Substantia nigra (tissue), 51 donors: ENCODE measurements at places on chromosomes 3 and 15.

GRCh38 chr15:70297465-70298058, 199.8 kb upstream of the TLE3 start:
- no peak for DNase-seq

DNA sequence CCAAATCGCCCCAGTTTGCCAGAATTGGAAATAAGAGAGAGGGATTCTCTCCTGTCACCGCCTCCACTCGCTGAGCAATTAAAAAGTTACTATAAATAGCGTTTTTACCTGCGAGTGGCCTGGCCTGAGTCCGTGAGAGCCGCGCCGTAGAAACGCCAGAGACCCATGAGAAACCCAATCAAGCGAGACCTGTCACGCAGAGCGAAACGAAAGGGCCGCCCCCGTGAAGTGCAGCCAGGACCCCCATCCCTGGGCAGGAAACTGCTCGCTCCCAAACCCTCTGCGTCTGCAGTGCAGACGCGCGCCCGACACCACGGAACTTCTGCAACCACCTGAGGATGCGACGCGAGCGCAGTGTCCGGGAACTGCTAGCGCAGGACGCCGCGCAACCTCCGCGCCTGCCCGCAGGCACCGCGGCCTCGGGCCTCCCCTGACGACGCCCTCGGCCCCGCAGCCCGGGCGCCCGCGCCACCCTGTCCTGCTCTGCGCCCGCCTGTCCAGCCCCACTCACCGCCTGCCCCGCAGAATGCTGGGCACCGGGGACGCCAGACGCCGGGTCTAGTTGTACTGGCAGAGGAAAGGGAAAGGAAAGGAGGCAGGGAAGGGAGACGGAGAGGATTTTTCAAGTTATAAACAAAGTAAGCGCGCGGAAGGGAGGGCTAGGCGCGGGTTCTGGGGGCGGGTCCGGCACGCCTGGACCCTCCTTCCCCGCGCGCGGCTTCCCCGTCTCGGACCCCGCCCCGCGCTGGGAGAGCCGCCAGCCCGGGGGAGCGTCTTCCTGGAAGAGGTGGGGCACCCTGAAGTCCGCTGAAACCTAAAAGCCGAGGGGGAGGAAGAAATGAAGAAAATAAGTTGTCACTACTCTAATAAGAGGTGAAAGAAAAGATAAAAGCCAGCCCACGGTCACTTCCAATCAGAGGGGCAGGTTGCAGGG, at the start of gene PLSCR4:
Gene PLSCR4 (minus strand): TSS at position 657 of the 934 bp plus-strand sequence. CDS start 29,034 bp downstream, outside the sequence.
- peak; percentile 26 for DNase-seq

DNA sequence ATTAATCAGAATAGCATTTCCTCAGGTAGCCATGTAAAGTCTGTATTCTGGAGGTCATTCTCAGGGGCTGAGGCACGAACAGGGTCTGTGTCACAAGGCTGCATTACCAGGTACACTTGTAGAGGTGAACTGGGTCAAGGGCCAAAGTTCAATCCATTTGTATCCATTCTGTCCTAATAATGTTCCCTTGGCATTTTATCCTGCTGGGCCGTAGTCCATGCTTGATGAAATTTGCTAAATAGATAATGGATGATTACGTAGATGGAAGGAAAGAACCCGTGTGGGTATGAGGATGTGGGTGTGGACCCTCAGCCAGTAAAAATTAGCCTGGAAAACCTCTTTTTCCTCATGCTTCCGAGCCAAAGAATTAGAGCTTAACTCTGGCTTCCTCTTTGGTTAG, 785.9 kb downstream of the GRM7 start:
- no peak for DNase-seq

DNA sequence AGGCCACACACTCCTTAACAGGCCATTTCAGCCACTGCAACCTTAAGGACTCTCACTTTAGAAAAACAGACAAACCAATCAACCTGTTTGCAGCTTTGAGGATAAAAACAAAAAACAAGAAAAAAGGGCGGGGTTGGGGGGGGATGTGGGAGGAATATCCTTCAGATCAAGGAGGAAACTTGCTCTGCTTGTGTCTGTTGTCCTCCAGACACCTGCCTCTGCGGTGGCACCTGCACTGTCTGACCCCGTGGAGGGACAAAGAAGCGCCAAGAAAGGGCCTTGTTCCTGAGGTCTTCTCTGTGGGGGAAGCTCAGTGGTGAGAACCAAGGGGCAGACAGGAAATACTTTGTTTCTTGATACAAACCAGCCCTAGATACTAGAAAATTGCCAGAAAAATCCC, 70.5 kb downstream of the POLR2M start:
- no peak for DNase-seq

DNA sequence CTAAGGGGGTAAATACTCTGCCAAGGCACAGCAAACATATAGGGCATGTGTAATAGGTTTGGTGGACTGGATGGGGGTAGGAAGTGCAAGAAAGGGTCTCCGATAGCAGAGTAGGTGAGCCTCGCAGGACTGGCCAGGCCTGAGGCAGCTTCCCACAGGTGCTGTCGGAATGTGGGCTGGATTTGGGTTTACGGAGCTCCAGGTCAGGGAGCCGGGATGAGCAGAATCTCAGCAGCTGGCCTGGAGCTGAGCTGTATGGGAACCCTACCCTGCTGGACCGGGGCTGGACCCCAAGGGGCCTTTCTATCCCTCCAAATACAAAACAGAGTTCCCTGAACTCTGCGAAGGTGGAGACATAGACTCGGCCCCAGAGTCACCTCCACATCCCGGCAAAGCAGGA, 15.0 kb downstream of the KLF15 start:
- DNase-seq = no peak

- DNase-seq = no peak
These were observed 128.8 kb upstream of the LMOD3 start for GRCh38 chr3:69251078-69251805.

GRCh38 chr3:112460519-112461195, 38.6 kb downstream of the BTLA start:
- DNase-seq = no peak

- no peak for DNase-seq
These were observed 16.2 kb upstream of the ANKDD1A start for GRCh38 chr15:64895285-64896065.

DNA sequence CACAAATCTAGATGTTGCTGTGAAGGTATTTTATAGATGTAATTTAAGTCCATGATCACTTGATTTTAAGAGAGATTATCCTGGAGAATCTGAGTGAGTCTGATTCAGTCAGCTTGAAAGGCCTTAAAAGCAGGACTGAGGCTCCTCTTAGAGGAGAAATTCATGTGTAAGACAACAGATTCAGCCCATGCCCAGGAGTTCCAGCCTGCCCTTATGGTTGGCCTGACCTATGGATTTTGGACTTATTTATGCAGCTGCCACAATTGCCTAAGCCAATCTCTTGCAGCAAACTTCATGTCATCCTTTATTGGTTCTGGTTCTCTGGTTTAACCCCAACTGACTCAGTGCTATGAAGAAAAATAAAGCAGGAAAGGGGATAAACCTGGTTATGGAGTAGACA, 296.5 kb upstream of the RASGRP1 start:
- DNase-seq = no peak

GRCh38 chr15:39698444-39699390, 83.9 kb downstream of the FSIP1 start:
- no peak for DNase-seq
